Neural progenitor cell (in vitro differentiated cells): ENCODE measurements at places on chromosomes 3 and 15.

DNA sequence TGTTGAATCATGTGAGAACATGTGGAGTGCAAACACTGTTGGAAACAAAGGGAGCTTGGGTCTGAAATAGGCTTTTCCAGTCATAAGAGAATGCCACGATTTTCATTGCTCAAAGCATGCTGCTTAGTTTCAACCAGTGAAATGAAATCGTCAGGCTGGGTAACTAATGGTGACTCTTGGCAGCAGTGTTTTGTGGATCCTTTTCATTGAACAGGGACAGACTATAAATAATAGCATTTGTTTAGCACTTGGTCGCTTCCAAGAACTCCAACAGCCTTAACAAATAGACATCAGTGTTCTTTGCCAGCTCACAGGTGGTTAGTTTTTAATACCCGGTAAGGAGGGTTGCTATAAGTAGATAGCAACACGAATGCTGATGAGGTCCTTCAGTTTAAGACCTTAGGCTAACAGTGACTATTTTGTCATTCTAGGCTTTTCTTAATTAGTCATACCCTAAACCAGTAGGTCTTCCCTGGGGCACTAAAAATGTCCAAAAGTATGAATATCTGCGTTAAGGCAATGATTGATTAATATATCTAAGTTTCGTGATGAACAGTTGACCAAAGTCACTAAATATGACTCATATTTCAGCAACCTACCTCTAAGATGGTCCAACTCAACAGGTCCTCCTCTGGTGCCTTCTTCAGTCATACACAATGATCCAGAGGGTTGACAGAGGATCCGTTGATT, 15.8 kb downstream of the TP63 start:
- DNase-seq = no peak

- peak; percentile 37 for DNase-seq
Observed at GRCh38 chr3:142568393-142569017, 10.0 kb downstream of the ATR start.

DNA sequence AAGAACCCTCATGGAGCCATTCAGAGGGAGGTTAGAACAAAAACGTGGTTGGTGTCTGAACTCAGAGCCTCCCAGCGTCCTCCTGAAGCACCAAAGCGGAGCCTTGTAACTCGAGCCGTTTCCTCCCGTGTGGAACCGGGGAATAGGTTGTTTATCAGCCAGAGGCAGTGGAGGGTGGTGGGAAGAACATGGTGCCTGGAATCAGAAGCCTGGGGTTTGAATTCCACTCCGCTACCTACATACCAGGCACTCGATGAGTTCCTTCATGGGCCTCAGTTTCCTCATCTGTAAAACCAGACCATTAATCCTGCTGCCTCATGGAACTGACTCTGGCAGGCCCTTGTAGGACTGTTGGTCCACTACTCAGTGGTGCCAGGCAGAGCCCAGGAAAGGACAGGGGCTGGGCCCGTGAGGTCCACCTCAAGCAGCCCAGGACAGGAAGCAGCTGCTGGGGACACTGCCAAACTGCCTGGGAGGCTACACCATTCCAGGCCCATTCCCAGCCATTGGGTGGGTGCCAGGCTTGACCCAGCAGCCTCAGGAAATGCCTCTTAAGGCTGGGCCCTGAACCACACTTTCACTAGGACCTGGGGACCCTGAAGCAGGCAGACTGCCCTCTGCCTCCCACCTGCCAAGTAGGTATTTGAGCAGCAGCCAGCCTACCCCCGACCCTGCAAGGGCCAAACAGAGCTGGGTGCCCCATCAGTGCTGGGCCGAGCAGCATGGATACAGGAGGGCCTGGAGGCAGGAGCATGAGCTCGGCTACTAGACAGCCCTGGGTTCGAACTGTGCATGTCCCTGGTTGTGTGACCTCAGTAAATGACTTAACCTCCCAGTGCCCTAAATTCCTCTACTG, 33.4 kb downstream of the PRKCD start:
- DNase-seq = peak; percentile 60

GRCh38 chr3:30201715-30202114, 404.7 kb upstream of the TGFBR2 start:
- no peak for DNase-seq

DNA sequence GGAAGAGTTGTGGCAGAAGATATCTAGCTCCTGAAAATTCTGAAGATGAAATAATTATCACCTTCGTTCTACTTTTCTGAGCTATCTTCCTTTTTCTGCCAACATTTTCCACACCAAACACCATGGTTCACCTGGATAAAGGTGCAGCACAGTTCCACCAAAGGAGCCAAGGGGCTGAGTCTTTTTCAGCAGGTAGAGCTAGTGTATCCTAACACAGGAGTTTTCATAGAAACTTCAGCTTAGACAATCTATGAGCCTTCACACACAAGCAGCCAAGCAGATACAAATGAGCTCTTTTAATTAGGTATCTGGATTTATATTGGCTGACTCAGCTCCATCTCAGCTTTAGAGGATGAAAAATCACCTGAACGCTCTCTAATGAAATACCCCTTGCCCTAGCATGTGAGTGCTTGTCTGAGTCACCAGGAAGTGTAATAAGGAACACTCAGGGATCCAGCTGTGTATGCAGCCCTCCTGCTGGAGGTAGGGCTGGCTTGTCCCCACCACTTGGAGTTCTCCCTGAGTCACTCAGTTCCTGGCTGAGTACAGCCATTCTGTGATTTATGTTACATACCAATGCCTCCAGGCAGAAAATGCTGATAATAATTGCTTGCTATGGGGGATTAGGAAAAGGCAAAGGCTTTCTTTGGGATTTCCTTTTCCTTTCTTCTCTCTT, 385.7 kb downstream of the LSAMP start:
- DNase-seq = peak; percentile 29

DNA sequence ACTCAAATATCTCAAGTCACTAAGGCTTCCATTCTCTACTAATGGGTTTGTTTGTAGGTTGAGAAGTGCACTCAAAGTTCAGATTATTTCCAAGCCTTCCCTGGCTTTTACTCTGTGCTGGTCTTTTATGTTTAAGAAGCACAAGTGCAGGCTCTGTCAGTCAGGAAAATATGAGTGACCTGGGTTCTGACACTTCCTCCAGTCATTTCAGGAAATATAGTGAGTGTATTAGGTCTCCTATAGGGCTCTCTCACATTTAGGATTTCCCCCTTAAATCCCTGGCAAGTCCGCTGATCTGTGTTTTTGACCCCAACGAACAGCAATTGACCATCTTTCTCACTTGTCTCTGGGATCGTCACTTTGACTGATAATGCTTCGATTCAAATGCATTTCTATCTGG, 210.2 kb downstream of the ARPP21 start:
- DNase-seq = no peak
